ENCODE measurements at places on chromosomes 1 and 21.

DNA sequence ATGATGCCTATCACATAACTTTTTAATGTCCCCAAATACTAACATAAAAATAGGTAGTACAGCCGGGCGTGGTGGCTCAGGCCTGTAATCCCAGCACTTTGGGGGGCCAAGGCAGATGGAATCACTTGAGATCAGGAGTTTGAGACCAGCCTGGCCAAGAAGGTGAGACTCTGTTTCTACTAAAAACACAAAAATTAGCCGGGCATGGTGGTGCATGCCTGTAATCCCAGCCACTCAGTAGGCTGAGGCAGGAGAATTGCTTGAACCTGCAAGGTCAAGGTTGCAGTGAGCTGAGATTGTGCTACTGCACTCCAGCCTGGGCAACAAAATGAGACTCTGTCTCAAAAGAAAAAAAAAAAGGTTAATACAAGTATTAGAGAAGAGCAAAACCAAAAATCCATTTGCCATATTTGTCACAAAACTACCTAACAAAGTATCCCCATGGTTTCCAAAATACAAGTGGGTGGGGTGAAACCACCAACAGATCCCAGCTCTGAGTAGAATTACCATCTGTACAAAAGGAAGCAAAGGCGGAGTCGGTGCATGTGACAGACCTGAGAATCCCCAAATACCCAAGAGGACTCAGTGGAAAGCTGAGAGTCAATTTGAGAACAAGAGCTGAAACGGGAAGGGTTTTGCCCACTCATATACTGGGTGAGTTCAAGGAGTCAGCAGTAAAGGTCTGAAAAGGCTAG lies 113.2 kb downstream of the TOMM20 start:
- DNase-seq, result no peak

DNA sequence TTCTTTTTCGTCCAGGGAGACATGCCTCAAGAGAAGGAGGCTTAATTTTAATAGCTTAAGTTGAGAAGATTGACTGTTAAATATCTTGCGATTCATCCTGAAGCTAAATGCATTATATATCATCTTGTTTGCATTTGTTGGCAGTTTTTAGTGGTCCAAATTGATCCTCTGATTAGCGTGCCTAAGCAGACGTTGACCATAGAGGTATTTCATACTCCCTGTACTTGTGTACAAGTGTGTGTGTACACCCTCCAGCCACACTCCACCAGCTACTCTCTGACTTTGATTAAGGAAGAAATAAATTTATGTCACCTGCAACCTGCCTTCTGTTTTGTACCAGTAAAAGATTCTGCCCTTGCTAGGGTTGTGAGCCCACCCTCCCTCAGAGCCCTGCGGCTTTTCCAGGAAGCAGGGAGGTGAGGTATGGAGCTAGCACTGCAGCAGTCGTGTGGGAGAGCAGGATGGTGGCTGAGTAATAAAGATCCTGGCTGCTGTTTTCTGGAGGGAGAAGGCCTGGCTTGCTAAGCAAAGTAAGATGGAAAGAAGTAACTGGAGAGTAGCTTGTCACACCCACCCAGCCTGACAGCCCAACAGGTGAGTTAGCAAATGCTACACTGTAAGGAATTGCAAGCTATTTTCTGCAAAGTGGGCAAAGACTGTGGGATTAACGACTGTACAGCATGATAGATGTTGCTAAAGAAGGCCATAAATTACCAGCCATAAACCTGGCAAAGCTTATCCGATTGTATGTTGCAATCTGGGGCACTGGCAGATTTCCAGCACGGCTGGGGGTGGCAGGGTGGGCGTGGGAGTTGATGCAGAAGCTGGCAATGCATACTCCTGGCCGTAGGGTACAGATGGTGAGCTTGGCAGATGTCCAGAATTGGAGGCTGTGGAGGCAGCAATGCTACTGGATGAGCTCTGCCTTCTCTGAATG lies 170.2 kb downstream of the TNR start:
- no peak for DNase-seq

- DNase-seq, result no peak
Measured at GRCh38 chr1:47449822-47450552, 12.1 kb downstream of the FOXD2 start.

DNA sequence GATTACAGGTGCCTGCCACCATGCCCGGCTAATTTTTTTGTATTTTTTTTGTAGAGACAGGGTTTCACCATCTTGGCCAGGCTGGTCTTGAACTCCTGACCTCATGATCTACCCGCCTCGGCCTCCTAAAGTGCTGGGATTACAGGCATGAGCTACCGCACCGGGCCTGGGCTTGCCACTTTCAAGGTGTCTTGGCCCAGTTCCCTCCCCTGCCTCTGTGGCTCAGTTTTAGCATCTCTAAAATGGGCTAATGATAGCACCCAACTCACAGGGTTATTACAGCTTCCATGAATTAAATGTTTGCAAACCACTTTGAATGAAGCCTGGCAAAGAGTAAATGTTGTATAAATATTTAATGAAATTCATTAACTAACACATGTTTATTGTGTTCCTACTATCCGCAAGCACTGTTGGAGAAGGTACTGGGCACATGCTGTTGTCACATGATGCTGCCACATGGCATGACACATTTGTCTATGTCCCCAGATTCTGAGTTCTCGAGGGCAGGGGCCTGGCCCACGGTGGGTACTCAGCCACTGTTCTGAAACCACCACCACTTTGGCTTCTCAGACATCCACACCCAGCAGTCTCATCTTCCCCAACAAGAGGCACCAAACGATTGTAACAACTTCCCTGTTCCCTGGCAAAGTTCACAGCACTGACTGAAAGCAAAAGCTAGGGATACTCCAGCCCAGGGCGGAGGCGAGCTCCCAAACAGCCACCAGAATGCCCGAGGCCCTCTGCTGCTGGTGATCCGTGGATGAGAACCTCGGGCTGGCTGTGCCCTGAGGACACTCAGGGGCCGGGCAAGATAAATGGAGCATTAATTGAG lies 9.7 kb downstream of the IFFO2 start:
- no peak for DNase-seq

DNA sequence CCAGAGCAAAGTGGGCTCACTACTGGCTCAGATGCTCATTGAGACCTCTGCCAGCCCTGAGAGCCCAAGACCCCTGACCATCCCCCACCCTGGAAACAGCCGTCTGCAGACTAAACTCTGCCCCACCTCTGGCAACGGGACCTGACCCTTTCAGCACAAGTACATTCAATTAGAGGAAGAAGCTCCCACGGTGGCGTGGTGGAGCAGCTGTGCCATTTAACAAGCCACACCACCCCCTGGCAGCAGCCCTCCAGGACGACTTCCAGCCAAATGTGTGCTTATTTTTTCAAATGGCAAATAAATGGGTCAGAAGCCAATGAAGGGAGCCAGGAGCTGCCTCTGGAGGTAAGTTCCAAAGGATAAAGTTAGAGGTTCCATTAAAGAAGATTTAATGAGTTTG lies 226.7 kb downstream of the NPHP4 start:
- no peak for DNase-seq

DNA sequence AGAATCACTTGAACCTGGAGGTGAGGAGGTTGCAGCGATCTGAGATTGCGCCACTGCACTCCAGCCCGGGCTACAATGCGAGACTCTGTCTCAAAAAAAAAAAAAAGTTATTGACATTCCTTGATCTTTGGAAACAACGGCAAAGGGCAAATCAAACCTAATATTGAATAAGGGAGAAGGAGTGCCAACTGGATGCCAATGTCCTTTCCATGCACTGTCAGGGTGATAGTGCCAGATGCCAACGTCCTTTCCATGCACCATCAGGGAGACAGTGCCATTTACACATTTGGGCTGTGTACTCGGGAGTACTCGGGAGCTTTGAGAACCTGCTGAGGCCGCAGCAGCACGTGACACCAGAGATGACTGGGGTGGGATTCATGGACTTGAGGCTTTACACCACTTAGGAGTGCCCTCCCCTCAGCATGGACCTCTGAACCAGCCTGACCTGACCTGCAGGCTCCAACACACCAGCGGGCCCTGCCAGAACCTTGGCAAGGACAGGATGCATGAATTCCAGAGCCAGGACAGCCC lies 34.5 kb upstream of the SOD1 start:
- DNase-seq, result no peak

- DNase-seq, result no peak
Measured at GRCh38 chr1:24961961-24962861, 32.1 kb upstream of the RUNX3 start.

GRCh38 chr1:8397511-8397910 lies 79.6 kb downstream of the SLC45A1 start:
- no peak for DNase-seq

DNA sequence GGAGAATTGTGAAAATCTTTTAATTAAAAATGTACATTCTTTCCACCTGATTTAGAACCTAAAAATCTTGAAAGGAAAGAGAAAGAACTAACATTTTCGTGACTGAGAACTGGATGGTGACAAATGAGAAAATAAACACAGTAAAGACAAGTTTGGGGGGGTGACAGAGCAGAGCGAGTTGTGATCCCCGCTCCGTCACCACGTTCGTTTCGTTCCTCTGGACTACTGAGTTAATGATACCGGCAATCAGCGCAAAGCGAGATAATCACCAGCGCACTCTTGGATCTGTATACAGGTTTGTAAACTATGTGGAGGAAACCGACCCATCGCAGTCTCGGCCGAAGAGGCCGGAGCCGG lies 31.2 kb upstream of the CFAP126 start:
- no peak for DNase-seq

- no peak for DNase-seq
Measured at GRCh38 chr1:26418865-26419349, 8.3 kb downstream of the LIN28A start.

GRCh38 chr1:108801101-108801500 lies 54.6 kb downstream of the STXBP3 start:
- no peak for DNase-seq

GRCh38 chr1:65525266-65526048 lies 105.0 kb downstream of the LEPR start:
- no peak for DNase-seq

DNA sequence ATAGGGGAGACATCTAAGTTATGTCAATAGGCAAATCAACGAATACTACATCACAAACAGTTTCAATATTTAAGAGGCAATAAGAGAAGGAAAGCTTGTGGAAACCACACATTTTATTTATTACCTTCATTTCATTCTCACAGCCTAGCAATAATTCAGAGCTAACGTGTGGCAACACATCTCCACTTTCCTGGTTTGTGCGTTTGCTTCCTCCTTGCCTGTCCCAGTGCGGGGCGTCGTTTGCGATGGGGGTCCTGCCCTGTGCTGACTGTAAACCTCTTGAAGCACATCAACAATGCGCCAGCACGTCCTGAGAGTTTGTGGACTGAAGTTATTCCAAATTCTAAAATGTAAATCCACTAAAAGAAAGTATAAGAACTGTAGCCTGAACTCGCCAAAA lies 14.4 kb upstream of the VPS26C start:
- no peak for DNase-seq

GRCh38 chr21:25329227-25329825 lies 278.0 kb downstream of the MRPL39 start:
- no peak for DNase-seq

GRCh38 chr1:119376594-119376993 lies 8.0 kb downstream of the HAO2 start:
- no peak for DNase-seq

DNA sequence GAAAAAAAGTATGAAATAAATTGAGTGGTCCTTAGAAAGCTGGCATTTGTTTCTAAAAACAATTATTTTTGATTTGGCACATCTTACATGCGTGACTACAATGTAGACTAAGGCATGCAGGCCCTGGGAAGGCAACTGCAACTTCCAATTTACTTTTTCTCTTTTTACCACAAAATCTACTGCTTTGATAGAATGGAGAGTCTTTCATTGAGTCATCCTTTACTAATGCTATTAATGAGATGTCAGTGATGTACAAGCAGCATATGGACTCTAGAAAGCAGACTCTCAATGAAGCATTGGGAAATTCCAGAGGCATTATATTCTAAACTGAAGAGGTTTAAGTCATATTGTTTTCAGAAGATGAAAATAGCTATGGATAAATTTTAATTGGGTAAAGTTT lies 29.6 kb upstream of the PRRX1 start:
- DNase-seq, result no peak

GRCh38 chr21:45470087-45470515 lies 65.1 kb downstream of the COL18A1 start:
- no peak for DNase-seq

- no peak for DNase-seq
Measured at GRCh38 chr21:22399681-22400514, 1401.7 kb downstream of the NCAM2 start.

DNA sequence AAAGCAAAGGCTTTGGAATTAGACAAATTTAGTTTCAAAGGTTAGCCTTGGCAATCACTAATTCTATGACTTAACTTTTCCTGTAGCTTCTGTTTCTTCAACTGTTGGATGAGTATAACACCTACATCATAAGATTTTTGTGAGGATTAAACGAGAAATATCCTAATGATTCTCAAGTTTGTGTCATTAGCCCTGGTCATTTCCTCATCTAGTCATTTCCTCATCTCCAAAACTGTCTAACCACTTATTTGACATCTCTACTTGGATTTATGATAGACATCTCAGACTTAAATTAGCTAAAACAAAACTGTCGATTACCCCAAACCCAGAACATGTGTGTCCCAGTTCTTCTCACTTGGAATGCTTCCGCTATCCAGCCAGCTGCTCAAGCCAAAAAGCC lies 80.2 kb upstream of the CHODL start:
- DNase-seq, result no peak

DNA sequence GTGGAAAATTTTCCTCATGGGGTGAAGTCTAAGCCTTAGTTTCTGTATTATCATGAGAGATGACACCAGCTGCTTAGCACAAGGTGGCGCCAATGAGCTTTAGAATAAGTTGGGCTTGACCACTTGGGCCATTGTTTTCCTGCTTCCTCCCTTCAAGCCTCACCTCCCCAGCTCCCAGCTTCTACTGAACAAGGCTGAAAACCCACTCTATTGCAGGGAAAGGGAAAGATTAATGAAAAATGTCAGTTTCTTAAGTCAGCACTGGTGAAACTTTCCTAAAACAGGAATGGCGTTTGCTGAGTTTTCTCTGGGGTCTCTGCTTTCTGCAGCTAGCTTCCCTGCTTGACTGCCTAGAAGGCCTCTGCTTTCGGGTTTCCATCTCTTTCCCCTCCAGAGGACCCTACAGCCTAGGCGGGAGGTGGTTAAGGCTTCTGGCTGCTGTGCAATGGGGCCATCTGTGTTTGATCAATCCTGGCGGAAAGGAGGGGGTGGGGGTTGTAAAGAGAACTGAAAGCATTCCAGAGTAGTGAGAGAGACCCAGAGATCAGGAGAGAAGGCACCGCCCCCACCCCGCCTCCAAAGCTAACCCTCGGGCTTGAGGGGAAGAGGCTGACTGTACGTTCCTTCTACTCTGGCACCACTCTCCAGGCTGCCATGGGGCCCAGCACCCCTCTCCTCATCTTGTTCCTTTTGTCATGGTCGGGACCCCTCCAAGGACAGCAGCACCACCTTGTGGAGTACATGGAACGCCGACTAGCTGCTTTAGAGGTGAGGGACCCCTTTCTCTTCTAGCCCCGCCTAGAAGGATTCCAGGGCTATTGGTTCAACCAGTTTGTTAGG lies at the start of gene OLFML3:
Gene OLFML3, plus strand, starts transcription at position 612 of the 840 bp plus-strand sequence. Its CDS starts 43 bp downstream, at position 655.
- no peak for DNase-seq

- DNase-seq, result no peak
Measured at GRCh38 chr1:22490309-22490708, 38.7 kb downstream of the ZBTB40 start.
